Ammon's horn (tissue), 1 donor: ENCODE measurements at places on chromosomes 12 and 14.

GRCh38 chr12:15268309-15268708 is 47.1 kb upstream of the RERG start:
- DNase-seq, result no peak

DNA sequence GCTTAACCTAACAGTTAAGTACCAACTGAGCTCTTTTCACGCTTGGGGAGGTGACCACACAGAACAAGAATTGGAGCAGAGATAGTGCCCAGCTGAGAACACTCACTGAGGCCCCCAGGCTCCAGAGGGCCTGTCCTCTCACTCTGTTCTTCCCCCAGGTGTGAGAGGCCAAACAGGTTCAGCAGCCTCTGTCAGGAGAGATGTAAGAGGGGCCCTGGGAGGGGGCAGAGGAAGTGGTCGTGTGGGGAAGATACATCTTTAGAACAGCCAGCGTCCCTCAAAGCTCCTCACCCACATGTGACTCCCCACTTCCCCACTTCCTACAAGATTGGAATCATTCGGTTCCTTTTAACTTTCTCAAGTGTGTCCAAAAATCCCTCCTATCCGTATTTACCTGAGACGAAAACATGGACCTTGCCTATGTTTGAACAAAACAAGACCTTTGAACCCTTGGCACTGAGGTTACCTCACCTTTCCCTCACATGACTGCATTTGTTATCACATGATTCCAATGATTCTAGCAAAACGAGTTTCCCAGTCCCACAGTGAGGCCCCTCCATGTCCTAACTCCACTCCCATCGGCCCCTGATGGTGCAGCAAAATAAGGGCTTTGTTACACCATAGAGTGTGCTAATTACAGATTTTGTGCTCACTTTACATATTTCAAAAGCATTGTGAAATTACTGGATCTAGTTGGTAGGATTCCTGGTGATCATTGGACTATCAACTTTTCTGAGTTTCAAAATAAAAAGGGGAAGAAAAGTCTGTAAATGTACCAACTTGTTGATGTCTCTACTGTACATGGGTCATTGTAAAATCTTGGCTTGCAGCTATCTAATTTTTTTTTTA is 40.0 kb upstream of the PAPOLA start:
- DNase-seq, result no peak

DNA sequence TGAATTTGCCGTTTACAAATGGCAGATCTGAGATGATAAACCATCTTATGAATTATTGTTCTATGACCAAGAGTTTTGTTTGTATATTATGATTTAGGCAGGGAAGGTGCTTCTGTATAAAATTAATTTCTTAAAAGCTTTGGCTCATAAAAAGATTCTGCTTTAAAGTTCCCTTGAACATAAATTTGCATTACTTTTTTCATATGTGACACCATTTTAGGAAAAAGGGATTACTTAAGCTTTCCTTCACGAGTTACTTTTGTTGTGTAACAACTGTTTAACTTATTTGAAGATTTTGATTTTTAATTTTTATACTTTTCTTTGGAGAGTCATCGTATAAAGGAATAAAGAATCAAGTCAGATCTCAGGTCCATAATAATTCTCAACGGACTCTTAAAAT is 3.3 kb downstream of the ETNK1 start:
- no peak for DNase-seq

DNA sequence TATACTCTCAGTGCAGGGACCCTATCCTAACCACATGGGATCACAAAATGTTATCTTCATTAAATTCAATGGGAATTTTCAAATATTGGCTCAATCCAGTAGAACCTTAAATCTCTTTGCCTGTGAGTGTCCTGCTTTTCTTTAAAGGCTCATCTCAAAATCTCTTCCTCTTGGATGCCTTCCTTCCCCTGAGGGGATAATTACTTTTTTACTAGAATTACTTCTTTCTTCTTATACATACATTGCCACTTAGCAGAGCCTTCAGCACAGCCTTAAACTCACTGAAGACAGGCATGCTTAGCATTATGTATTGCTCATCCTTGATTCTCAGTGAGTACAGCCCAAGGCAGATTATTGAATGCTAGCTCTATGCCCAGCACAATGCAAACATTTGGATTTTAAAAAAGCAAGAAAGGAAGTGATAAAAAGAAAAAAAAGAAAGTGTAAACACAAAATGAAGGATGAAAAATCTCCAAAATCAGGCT is 1918.0 kb upstream of the FLRT2 start:
- no peak for DNase-seq

- DNase-seq, result no peak
These were observed 1.0 kb downstream of the KLRK1 start for GRCh38 chr12:10388624-10389413.

- no peak for DNase-seq
These were observed 135.2 kb downstream of the HMGA2 start for GRCh38 chr12:65959452-65959851.
